ENCODE measurements at places on chromosomes 7 and 10.

DNA sequence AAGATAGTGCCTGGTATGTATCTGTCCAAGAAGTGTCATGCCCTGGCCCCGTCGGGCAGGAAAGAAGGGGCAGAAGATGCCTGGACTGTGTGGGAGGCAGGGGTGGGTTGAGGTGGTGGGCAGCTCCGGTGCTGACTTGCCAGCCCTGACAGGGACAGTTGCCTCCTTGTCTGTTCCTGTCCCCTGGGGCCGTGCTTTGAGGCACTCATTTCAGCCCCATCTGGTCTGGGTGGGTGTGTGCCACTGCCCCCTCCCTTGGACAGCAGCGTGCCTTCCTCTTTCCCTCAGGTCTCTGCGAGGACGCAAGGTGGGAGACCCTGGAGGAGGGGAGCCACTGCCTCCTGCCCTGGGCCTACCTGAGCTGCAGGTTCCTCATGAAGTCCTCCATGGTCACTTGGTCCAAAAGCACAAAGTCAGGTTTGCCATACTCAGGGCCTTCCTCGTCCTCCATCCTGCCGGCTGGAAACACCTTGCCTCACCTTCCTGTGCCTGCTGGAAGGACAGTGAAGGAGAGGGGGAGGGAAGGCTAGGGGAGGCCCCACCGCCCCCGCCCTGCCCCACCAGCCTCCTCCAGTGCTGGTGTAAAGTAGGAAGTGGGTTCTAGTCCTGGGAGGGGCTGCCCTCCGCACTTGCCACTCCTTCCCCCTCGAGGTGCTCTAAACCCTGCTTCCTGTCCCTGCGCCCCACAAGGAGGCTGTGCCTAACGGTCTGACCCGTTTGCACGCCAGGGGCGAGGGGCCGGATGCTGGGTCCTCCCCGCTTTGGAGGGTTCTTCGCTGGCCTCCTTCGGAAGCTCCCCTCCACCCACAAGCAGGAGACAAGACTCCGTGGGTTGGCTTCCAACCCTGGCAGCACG lies at the start of gene MYO1G:
MYO1G (minus strand) TSS at position 505 of the 856 bp plus-strand sequence; CDS start at position 451, 54 bp downstream.
- DNase-seq = peak; percentile 47

GRCh38 chr10:121070275-121071070 lies 219.3 kb downstream of the WDR11 start:
- no peak for DNase-seq

DNA sequence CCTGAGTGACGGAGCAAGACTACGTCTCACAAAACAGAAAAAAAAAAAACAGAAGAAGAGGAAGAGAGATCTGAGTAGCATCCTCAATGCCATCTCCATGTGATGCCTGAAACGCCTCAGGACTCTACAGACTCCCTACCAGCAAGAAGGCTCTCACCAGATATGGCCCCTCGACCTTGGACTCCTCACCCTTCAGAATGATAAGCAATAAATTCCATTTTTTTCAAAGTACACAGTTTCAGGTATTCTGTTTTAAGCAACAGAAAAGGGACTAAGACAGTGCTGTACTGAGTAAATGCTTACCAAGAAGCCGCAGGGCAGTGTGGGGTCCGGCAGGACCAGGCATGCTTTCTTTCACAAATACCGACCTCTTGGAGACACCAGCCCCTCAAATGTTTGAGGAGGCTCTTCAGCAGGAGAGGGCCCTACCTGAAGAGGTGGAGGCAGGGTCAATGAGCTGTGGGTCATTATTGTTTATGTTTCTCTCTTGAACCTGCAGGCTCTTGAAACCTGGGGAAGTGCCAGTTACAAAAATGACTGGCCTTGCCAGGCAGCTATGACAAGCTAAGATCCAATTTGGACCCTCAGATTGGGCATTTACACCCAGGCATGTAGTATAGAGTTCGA lies 204.1 kb upstream of the LYZL1 start:
- no peak for DNase-seq

DNA sequence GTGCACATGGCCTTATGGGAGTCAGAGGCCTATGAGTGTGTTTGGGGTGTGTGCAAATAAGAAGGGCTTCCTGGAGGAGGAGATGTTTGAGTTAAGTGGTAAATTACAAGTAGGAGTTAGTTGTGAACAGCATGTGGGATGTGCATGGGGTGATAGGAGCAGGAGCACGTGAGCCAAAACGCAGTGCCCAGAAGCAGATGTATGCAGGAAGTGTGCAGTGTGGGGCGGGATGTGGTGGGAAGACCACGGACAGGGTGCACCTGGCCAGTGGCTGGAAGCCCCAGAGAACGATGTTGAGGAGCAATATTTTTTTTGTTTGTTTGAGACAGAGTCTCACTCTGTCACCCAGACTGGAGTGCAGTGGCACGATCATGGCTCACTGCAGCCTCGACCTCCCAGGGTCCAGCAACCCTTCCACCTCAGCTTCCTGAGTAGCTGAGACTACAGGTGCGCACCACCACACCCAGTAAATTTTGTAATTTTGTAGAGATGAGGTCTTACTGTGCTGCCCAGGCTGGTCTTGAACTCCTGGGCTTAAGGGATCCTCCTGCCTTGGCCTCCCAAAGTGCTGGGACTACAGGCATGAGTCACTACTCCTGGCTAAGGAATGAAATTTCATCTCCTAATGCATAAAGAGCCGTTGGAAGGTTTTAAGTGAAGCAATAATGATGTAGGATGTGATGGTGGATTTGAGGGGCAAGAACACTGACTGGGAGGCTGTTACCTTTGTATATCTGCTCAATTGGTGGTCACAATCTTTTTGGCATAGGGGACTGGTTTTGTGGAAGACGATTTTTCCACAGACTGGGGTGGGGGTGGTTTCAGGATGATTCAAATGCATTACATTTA lies 78.4 kb downstream of the LYZL2 start:
- DNase-seq = no peak

DNA sequence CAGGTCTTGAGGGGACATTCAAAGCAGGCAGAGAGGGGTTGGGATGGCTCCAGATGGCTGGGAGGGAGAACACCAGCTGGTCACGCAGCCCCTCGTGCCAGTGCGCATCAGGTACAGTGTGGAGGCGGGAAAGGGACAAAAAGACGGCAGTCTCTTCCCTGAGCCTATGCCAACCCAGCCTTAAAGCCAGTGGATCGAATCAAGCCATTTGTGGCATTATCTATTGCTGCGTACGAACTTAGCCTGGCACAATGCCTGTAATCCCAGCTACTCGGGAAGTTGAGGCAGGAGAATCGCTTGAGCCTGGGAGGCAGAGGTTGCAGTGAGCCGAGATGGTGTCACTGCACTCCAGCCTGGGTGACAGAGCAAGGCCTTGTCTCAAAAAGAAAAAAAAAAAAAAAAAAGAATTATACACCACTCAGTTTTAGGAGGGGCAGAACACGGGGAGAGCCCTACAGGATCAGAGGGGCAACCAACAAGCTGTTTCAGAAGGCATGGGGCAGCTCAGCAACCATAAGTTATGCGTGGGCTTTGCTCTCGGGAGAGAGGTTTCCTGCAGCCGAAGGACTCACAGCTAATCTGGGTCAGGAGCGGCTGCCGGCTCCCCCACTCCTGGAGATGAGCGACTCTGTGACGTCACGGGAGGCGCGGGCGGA lies 356 bp upstream of the NDUFB2 start:
- peak; percentile 97 for DNase-seq

DNA sequence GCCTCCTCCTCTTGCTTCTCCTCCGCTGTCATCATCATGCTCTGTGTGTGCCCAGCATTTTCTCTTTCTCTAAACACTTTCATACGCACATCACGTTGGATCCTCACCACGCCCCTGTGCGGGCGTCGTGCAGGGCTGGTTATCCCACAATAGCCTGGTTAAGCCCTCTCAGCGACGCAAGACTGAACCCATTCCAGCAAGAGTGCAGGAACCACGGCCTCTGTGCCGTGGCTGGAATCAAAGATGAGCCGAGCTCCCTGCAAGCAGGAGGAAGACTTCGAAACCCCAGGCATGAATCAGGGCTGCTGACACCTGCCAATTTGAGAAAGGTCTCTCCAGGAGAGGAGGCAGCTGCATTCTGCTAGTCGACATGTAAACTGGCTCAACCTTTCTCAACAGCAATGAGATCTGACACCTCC lies 74.8 kb upstream of the FOXK1 start:
- no peak for DNase-seq

DNA sequence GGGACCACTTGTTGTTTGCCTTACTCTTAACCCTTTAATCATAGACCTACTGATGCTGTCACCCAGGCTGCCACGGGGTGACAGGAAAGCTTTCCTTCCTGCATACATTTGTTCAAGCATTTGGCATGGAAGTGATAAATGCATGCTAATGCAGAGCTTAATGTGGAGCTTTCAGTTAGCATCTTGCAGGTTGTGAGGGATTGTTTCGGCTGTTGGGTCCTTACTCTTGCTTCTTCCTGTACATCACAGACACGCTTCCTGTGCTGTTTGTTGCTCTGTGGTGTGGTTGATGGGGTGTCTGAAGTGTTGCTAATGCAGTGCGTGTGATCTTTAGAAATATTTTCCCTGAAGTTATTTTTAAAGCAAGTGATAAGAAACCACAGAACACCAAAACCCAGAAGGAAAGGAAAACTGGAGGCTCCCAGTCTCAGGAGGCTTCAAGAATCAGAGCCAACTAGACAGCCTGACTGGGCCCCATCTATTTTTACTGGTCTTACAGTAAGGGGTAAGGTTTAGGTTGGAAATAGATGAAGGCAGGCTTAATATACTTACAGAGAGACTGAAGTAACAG lies 143.1 kb downstream of the CHN2 start:
- no peak for DNase-seq

GRCh38 chr10:649445-649797 lies 40.0 kb downstream of the DIP2C start:
- DNase-seq = no peak

- no peak for DNase-seq
Observed at GRCh38 chr7:100476903-100477870, 1.8 kb downstream of the TSC22D4 start.

- DNase-seq = no peak
Observed at GRCh38 chr10:1103551-1103950, 47.4 kb downstream of the WDR37 start.

DNA sequence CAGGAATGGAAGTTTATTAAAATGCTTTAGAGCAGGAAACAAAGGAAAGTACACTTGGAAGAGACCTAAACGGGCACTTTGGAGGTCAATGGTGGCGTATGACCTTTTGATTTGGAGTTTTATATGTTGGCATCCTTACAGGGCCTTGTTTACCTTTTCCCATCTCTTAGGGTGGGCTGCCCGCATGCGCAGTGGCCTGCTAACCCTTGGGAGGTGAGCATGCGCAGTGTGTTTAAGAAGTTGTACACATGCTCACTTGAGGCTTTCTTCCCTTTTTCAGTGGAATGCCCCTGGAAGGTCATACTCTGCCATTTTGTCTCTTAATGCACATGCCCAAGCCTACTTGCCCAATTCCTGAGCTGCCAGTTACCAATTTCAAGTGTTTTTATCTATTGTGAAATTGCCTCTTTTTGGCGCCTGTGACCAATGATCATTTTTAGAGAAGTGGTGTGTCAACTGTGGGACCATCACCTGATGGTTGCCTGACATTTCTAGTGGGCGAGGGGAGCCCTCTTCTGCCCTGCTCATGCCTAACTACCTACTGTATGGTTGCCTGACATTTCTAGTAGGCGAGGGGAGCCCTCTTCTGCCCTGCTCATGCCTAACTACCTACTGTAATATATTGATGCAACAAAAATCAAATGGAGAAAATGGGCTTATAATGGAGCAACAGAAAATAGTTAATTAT lies 138.0 kb downstream of the PPP1R9A start:
- DNase-seq = no peak

GRCh38 chr7:23467806-23468525 lies 2.3 kb downstream of the IGF2BP3 start:
- no peak for DNase-seq

GRCh38 chr7:774161-775109 lies 47.4 kb upstream of the PRKAR1B start:
- no peak for DNase-seq

DNA sequence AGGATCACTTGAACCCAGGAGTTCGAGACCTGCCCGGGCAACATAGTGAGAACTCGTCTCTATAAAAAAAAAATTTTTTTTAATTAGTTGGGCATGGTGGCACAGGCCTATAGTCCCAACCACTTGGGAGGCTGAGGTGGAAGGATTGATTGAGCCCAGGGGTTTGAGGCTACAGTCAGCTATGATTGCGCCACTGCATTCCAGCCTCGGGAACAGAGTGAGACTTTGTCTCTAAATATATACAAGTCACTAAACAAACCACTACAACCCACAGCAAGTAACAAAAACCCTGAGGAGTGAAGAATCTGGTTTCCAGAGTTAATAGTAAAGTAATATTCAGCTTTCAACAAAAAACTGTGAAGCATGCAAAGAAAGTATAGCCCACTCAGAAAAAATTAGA lies 32.7 kb upstream of the HHEX start:
- no peak for DNase-seq

DNA sequence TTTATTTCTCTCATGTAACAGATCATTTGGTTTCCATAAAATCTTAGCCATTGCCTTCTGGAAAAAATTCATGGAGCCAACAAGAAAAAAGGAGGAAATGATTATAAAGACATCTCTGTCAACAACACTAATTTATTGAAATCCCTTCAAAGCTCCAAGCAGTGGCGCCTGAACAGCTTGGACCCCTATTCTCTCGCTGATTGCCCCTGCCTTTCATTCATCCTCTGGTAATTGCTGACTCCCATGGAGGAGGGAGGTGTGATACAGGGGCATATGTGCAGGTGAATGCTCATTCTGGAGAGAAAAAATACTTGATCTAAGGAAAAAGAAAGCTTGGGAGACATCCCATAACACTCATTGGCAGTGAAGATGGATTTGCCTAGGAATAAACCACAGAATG lies 345.5 kb downstream of the FGFR2 start:
- DNase-seq = no peak

GRCh38 chr10:59752278-59752940 lies 846 bp downstream of the MRLN start:
- DNase-seq = no peak

GRCh38 chr7:135519871-135520270 lies 10.0 kb upstream of the CNOT4 start:
- DNase-seq = no peak

- DNase-seq = no peak
Observed at GRCh38 chr10:120981601-120982391, 130.6 kb downstream of the WDR11 start.

DNA sequence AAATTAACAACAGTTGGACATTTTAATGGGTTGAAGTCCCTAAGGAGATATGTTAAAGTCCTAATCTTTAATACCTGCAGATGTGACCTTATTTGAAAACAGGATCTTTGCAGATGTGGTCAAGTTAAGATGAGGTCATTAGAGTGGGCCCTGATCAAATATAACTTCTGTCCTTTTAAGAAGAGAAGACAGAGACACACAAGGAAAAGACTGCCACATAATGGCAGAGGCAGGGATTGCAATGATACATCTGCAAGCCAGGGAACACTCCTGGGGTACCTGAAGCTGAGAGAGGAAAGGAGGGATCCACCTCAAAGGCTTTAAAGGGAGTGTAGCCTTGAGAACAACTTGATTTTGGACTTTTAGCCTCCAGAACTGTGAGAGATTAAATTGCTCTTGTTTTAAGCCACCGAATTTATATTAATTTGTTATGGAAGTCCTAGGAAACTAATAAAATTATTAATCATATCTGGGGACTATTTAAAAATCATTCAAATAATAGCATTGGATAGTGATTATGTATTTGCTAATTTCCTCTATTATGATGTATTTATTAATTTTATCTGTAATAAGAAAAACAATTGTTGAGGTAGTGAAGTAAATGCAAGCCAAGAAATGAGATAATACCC lies 700.0 kb upstream of the PCDH15 start:
- no peak for DNase-seq

All from heart right ventricle (tissue), 16 donors.